ENCODE measurements at places on chromosomes 12 and 14.

- DNase-seq, result no peak
Observed at GRCh38 chr14:105938055-105938863, 411.9 kb downstream of the TMEM121 start.

- DNase-seq, result no peak
Observed at GRCh38 chr12:104243551-104243950, 28.0 kb downstream of the TXNRD1 start.

DNA sequence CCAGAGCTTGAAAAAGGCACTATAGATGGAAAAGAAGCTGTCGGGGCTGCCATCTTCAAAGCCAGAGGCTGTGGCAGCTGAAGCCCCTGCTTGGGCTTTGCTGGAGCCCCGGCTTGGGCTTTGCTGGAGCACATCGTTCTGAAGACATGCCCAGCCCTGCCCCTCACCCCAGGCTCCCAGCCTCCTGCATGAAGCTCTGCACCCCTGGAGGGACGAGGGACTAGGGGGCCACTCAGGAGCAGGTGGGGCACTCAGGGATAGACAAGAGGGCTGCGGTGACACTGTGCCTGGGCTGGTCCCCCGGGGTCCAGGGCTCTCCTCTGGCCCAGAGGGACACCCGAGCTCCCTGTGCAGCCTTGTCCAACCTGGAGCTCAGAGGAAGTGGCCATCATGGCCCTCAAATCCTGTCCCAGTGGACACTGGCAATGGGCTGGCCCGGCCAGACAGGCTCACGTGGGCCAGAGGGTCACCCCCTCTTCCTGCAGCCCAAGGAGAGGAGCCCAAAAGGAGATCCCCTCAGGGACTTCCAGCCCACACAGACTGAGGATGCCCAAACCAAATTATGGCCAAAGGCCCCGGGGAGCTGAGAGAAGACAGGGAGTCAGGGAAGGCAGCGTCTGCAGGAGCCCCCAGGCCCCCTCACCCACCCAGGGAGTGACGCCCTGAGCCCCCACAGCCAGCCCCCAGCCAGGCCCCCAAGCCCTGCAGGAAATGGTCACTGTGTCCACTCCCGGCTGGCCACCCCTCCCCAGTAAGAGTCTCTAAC lies 23.1 kb upstream of the C14orf180 start:
- DNase-seq, result no peak

- DNase-seq, result no peak
Observed at GRCh38 chr12:124940143-124940392, 25.6 kb upstream of the UBC start.

DNA sequence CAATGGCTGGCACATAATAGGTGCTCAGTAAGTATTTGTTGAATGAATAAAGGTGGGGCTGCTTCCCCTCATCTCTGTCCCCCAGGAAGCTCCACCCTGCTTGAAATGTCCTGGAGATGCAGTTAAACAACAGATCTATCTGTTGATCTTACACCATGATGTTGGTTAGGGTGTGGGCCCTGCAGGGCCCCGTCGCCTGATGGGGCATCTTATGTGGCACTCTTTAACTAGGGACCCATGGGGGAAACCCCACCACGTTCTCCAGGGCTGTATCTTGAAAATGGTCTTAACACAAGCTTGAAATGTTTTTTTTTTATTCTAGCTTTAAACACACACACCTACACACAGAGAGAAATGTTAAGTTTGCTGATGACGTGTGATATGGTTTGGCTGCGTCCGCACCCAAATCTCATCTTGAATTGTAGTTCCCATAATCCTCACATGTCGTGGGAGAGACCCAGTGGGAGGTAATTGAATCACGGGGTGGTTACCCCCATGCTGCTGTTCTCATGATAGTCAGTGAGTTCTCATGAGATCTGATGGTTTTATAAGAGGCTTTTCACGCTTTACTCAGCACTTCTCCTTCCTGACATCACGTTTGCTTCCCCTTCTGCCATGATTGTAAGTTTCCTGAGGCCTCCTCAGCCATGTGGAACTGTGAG lies 741.7 kb downstream of the VRK1 start:
- DNase-seq, result no peak

GRCh38 chr12:62372134-62372533 lies 94.5 kb upstream of the MON2 start:
- no peak for DNase-seq

GRCh38 chr14:61183196-61183885 lies 97.8 kb downstream of the TMEM30B start:
- DNase-seq, result no peak

DNA sequence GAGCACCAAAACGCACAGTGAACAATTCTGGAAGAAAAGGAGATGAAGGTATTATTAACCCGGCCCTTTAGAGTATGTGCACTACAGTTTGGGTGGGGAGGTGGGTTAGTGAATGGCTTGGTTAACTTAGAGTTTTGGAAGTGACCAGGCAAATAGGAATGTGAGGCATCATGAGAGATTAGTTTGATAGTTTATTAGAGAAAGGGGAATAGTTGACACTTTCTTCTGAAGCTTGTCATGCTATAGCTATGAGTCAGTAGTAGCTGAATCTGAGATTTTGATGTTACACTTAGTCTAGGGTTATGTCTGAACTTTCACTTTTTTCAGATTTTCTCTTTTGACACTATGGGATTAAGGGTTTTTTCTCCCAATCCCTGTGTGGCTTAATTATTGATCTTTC lies 567.2 kb downstream of the SNAPC1 start:
- DNase-seq, result no peak

DNA sequence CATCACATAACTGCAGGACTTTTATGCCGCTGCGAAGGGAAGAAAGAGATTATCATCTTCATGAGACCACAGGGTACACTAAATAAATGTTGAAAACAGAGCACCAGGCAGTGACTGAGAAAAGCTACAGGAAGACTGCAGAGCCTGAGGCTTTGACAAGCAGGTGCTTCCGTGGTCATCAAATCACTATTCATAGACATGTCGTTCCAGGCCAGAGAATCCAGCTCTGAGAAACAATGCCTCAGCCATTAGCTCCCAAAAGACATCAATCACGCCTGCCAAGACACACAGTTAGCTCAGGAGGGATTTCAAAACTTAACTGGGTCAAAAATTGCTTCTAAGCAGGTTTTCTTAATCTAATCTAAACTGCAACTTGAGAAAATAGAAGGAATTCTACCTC lies 47.2 kb upstream of the GARIN6 start:
- no peak for DNase-seq

DNA sequence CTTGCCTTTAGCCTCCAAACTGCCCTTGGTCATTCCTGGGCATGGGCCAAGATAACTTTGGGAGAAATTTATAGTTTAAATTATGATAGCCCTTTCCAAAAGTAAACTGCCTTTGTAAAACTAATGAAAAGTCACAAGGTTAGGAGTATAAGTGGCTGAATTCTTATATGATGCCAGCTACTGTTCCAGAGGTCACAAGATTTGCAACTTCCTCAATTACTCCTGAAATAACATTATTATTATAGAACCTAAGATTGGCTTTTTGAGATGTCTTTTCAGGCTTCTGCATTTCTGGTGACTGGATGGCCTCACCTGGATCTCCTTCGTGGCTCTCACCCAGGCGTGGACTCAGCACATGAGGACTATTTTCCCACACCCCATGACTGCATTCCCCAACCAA lies 55.0 kb downstream of the OSBPL8 start:
- no peak for DNase-seq

GRCh38 chr12:64739778-64740177 lies 19.4 kb downstream of the GNS start:
- DNase-seq, result no peak

- DNase-seq, result no peak
Observed at GRCh38 chr14:84442521-84442920, 1087.4 kb upstream of the FLRT2 start.

- no peak for DNase-seq
Observed at GRCh38 chr14:33617154-33617553, 333.7 kb downstream of the EGLN3 start.

- DNase-seq, result no peak
Observed at GRCh38 chr12:116731801-116732200, 6.1 kb downstream of the SPRING1 start.

DNA sequence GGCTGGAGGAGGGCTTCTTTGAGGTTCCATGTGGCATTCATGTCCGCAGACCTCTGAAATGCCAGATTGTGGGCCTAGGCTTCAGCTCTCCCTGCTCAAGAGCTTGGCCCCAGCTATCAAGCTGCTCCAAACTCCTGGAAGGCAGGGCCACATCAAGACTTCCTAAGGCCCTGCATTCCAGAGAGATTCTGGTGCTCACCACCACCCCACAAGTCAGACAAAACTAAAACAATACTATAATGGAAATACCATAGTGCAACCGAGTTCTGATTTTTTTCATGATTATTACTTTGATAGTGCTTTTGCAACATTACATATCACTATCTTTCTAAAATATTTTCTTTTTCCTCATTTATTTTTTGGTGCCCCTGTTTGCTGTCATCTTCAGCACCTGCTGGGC lies 86.3 kb downstream of the CALM1 start:
- no peak for DNase-seq

DNA sequence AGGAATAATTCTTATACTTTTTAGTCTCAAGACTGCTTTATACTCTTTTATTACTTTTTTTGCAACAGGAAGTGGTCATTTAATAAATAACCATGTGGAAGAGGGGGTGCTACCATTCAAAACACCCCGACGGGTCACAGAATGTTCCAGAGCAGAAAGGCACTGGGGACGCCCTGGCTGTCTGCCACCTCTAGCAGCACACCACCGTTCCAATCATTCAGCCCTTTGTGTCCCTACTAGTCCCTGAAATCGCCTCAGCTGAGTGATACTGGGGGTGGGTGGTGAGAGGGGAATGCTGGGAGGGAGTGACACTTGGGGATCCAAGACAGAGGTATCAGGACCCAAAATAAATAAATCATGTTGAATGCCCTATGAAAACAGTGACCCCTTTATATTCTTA lies 52.4 kb downstream of the MON2 start:
- DNase-seq, result no peak
